ENCODE measurements at places on chromosomes 3 and 15. TPM values are rescaled to one million over a fixed set of nuclear protein-coding genes. Genes with fewer than 3 reads are reported as not detected.

DNA sequence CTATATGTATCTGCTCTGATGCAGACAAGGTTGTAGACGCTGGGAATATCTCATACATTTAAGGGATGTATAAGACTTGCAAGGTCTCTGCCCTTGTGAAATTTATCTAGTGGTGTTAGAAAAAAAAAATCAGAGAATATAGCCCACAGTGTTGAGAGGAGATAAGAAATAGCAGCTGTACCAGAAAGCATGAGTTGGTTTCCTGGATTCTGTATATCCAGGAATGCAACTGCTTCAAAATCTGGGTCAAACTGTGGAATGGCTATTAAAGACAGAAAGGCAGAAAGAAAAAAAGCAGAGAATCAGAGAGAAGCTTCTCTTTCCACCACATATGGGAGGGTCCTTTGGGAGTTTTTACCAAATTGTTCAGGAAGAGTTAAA is 1.5 kb upstream of the TMEM212 start:
- DNase-seq = no peak

DNA sequence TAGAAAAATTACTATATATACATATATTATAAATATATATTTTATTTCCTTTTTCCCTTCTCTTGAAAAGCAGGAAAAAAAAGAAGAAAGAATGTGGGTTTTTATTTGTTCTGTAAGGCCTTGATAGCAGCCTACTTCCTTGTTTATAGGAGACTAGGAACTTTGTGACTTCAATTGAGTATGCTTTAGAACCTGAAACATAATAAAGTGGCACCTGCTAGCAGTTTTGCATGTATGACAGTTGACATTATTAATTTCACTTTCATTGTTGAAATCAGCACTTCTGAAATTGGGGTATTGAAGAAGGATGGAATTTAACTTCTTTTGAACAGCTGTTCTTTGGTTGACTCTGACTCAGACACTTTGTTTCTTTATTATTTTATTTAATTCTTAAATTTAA is 56.9 kb downstream of the GLCE start:
- no peak for DNase-seq

DNA sequence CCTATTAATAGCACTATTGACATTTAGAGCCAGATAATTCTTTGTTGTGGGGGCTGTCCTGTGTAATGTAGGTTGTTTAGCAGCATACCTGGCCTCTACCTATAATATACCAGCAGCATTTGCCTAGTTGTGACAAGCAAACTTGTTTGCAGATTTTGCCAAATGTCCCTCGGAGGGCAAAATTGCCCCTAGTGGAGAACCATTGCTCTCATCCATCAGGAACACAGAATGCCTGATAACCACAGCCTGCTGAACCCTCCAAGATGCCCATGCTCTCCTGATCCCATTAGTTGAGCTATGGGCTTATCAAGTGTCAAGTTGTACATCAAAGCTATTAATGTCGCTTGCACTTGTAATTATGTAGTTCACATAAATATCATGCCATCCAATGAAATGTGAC is 15.0 kb upstream of the KBTBD8 start:
- DNase-seq = no peak

DNA sequence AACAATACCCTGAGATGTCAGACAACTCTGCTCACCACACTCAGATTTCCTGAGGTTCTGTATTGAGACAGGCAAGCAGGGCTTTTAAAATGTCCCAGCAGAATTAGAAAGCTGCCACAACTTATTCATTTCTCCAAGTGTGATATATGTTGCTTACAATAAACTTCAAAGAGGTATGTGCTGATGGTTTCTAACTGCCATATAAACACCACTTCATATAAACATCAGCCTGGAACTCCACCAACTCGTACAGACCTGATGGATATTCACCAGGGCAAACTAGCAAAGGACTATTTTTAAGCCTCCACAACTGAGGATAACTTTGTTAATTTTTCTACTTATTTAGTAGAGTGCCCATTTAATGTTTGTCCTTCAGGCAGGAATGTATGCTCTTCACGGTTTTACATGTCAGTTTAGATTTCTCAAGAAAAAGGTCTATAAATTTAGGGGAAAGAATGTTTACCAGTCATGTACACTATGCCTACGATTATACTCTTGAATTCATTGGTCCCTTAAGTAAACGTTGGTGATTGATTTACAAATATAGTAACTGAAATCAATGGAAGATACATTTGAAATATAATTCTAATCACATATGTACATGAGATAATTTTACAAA is 109.6 kb upstream of the ABI3BP start:
- no peak for DNase-seq

Gene XCR1
- not detected for total RNA-seq

DNA sequence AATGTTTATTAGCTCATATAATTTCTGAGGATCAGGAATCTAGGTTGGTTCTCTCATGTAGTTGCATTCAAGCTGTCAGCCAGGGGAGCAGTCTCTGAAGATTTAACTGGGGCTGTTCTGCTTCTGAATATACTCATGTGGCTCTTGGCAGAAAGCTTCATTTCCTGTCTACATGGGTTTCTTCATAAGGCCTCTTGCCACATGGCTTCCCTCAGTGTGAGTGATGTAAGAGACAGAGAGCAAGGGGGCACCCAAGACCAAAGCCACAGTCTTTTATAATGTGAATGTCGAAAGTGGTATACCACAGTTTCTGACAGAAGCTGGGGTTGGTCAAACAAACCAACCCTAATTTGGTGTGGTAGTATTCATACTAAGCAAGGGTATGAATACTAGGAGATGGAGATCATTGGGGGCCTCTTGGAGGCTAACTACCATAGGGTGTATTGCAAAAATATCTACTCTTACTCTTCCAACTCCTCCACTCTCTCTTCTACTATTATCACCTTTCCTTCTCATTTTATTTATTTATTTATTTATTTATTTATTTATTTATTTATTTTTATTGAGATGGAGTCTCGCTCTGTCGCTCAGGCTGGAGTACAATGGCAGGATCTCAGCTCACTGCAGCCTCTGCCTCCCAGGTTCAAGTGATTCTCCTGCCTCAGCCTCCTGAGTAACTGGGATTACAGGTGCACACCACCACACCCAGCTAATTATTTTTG is 123.8 kb downstream of the B3GALNT1 start:
- DNase-seq = peak; percentile 58

Gene SPINK8
- total RNA-seq = not detected

Gene CPNE9
- total RNA-seq = not detected

GRCh38 chr15:89899951-89900567 is 6.3 kb upstream of the AP3S2 start:
- peak; percentile 30 for DNase-seq

DNA sequence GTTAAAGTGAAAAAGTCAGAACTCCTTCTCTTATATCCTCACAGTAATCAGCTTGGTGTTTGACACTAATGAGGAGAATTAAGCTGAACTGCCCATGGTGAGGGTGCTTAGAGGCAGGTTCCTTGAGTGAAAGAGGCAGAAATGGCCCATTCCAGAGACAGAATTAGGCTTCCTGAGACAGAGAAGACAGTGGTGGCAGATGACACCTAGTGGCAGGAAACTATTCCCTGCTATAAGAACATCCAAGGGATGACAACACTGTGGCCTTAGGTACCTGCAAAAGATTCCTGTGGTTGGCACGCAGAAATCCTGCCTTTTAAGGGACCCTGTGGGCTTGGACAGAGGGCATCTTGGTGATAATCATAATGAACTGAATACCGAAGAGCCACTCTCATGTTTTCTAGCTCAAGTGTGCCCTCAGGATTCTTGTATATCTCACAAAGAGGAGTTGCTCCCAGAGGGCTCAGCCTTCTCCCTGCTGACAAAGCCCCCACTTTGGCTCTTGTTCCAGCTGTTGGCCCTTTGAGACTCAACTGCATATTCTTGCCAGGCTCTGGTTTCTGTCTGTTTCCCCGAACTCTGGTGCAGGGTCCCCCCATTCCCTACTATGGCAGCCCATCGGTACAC is 56.0 kb downstream of the KBTBD12 start:
- DNase-seq = no peak

Gene CLRN1
- total RNA-seq = not detected

Gene DUOX1
- total RNA-seq = 1.1 TPM

Gene DAZL
- total RNA-seq = not detected

- DNase-seq = no peak
Measured at GRCh38 chr3:77524463-77524862, 484.6 kb downstream of the ROBO2 start.

DNA sequence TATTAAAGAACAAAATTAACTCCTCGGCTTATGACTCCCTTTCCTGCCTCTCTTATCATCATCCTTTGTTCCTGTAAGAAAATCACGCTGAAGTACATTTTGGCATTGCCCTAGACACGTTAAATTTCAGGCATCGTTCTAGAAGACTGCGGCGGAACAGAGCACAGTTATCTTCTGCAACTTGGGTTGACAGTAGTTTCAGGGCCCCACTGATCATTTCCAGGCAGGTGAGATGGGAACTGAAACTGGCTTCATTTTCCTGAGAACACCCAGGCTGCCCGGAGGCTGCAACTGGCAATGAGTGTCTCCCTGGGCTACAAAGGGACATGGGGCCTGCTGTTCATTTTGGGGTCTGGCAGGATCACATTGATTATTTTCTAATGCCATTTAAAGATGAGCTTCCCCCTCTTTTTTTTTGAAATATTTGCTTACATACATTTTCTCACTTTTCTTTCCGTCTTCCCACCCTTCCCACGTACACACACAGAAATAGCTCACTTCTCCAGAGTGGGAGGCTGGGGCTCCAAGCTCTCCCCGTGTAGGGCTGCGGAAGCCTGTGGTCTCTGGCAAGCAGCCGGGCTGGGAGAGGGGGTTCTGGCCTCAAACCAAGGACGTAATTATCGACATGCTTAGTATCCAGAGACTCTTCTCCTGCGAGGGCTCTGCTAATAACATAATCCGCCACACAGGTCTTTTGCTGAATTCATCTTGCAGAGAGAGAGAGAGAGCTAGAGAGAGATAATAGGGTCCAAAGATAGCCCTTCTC is 267.4 kb downstream of the ABHD5 start:
- no peak for DNase-seq

Gene CFAP44
- 1.7 TPM for total RNA-seq

GRCh38 chr15:85972805-85973540 is 106.7 kb upstream of the AGBL1 start:
- DNase-seq = no peak

GRCh38 chr3:178623666-178624255 is 87.5 kb downstream of the KCNMB2 start:
- DNase-seq = no peak

Gene ERC2
- total RNA-seq = 4.0 TPM
